Kidney (tissue), 22 donors: ENCODE measurements at places on chromosomes 13 and 19. TPM values are rescaled to one million over a fixed set of nuclear protein-coding genes. Genes with fewer than 3 reads are reported as not detected.

- no peak for DNase-seq
Measured at GRCh38 chr19:45439190-45439568, 15.5 kb upstream of the ERCC1 start.

Gene KISS1R
- 0.69 TPM for total RNA-seq

Gene SOX1
- total RNA-seq = not detected

Gene OR7D2
- not detected for total RNA-seq

Gene SERP2
- total RNA-seq = 9.7 TPM
